ENCODE measurements at places on chromosomes 1 and 21.

- DNase-seq, result no peak
Observed at GRCh38 chr21:37788503-37788902, 127.8 kb downstream of the KCNJ6 start.

DNA sequence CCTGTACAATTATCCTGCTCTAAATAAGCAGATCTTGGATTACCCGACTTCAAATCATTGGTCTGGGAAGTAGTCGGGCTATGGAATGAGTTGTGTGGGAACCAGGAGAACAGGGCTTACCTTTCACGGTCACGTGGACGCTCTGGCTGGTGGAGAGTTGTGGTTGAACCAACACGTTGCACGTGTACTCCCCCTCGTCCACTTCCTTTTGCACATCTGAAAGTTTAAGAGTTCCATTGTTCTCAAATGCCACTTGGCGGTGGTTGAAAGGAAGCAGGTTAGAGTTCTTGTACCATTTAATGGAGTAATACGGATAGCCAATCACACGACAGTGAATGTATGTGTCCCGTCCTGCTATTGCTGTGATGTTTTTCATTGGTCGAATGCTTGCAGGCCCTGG is 470.7 kb downstream of the PCP4 start:
- no peak for DNase-seq

DNA sequence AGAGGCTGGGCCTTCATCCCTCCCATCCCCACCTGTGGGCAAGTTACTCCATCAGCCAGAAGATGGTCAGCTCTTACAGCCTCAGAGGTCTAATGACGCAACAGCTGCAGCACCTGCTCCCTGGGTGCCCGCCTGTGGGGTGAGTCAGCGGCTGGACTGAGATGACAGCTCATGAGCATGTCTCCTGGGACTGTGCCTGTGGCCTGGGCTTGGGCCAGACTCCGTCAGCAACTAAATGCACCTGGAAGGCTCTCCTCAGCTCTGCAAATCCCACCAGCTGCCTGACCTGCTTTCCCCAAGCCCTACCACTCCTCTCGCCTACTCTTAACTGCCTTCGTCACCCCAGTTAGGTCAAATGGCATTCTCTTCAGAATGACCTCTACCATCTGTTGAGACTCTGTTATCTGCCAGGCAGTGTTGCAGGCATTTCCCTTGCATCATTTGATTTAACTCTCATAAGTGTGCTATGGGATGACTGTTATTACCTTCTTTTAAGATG is 47.7 kb downstream of the ETS2 start:
- no peak for DNase-seq

- peak; percentile 11 for DNase-seq
Observed at GRCh38 chr1:229027622-229028182, 243.2 kb upstream of the RAB4A start.

GRCh38 chr1:160032165-160032820 is 503 bp upstream of the PIGM start:
- no peak for DNase-seq

DNA sequence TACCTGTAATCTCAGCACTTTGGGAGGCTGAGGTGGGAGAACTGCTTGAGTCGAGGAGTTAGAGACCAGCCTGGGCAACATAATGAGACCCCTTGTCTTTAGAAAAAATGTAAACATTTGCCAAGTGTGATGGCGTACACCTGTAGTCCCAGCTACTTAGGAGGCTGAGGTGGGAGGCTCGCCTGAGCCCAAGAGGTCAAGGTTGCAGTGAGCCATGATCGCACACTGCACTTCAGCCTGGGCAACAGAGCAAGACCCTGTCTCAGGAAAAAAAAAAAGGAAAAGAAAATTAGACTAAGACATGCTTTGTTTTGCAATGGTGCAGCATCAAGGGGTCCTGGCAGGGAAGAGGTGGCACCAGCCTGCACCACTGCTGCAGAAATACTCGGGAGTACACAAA is 16.8 kb upstream of the GPR157 start:
- DNase-seq, result no peak

DNA sequence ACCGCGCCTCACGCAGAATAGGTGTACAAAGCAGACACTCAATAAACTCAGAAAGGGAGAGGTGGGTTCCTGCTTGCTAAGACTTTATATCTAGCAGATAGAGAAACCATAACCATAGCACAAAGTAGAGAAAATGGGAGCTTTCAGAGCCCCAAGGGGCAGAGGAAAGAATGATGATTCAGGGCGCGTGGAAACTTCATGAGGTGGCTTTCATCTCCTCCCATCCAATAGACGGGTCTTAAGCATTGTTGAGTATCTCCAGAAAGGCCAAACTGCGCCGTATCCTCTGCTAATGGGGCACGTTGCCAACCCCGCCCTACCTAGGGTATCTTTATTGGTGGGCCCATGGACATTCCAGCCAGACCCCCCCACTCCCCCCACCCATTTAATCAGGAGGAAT is 778 bp upstream of the MIXL1 start:
- no peak for DNase-seq

GRCh38 chr1:62335656-62336055 is 16.4 kb upstream of the KANK4 start:
- no peak for DNase-seq

- DNase-seq, result peak; percentile 67
Observed at GRCh38 chr1:155091071-155092051, 12.7 kb downstream of the EFNA3 start.

DNA sequence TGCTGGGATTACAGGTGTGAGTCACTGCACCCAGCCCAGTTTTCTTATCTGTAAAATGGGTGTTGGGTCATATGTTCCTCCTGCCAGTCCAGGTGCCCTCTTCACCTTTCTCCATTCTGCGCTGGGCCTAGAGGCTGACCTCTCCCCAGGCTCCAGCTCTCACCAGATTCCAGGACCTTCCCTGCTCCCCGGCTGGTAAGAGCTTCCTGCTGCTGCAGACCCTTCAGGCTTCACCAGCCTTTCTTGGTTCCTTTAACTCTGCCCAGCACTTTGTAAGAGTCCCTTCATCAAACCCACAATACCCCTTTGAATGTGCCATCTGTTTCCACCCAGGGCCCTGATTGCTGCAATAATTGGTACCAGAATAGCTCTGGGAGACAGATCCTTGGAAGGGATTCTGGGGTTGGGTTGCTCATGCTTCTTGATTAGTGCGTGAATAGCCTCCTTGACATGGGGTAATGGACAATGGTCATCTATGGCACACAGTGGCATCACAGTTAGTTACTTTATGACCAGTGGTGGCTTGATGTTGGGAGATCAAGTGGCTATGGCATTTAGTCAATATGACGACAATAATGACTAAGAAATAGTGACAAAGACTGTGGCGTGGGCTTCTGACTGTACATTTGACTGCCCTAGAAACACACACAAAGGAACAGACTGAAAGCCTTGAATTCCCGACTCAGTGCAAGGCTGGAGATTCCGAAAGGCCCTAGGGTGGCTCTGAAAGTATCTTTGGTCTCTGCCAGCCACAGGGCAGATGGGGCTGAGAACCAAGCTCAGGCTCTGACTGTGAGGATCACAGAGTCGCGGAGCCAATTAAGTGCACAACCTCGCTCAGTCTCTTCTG is 67.3 kb downstream of the SLC9A1 start:
- no peak for DNase-seq

DNA sequence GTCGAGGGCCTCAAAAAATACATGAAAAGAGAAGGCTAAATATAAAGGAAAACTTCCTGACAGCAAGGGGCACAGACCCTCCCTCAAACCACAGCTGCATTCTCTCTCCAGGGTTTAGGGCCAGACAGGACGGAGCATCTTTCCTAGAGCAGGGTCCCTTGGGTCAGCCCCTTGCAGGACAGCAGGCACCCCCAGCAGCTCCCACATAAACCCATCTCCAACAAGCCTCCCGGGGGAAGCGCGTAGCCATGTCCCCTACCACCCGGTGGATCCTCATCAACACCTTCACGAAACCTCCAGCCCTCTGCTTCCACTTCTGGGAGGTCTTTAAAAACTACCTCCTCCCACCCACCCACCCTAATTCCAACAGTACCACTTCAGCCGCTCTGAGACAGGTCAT is 59.5 kb downstream of the CD46 start:
- no peak for DNase-seq

- DNase-seq, result no peak
Observed at GRCh38 chr1:110218739-110219138, 8.6 kb downstream of the KCNC4 start.

- DNase-seq, result no peak
Observed at GRCh38 chr1:158021721-158022120, 28.3 kb downstream of the KIRREL1 start.

DNA sequence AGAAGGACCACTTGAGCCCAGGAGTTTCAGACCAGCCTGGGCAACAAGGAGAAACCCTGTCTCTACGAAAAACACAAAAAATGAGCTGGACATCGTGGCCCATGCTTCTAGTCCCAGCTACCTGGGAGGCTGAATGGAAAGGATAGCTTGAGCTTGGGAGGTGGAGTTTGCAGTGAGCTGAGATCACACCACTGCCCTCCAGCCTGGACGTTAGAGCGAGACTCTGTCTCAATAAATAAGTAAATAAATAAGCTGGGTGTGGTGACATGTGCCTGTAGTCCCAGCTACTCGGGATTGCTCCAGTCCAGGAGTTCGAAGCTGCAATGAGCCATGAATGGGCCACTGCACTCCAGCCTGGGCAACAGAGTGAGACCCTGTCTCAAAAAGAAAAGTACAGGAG is 3.6 kb downstream of the AKR1A1 start:
- DNase-seq, result no peak

GRCh38 chr1:45493116-45493697 is 2.2 kb upstream of the TESK2 start:
- peak; percentile 16 for DNase-seq

DNA sequence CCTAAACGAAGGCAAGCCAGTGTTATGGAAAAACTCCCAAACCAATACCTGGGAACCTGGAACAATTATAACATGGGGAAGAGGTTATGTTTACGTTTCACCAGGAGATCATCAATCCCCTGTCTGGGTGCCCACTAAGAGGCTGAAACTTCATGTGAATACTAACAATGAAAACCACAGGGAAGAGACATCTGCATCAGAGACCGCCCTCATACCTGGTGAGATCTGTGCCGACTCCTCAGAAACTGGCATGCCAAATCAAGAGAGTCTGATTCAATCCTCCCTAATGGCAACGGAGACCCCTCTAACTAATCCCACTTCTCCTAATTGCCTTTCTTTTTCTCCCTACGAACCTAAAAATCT is 163.2 kb downstream of the IER5 start:
- no peak for DNase-seq

GRCh38 chr1:215600258-215600792 is 33.2 kb downstream of the KCTD3 start:
- no peak for DNase-seq

DNA sequence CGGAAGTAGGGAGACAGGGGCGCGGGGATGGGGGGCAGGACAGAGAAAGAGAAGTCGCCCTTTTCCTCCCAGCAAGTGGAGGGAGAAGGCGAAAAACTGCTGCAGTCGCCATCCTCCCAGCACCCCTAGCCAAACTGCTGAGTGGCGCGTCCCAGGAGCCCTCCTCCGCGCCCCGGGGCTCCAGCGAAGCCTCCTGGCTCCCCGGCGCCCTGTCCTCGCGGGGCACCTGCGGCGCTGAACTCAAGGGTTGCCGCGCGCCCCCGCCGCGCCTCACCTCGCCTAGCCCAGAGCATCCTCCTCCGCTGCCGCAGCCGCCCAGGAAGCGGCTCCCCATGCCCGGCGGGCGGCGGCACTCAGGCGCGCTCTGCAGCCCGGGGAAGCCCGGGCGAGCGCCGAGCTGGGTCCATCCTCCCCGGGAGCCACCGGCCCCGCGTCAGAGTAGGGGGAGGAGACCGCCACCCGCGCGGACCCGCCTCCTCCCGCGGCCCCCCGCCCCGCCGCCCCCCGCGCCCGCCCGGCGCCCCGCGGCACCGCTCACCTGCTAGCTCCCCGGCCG is at the start of gene DAB1:
DAB1 (minus strand) TSS at position 405 of the 556 bp plus-strand sequence. CDS start 133,030 bp downstream, outside the sequence.
- DNase-seq, result no peak

- DNase-seq, result no peak
Observed at GRCh38 chr1:56077206-56077605, 502.2 kb downstream of the PLPP3 start.

GRCh38 chr1:77824079-77824478 is 44.6 kb downstream of the MIGA1 start:
- no peak for DNase-seq

- no peak for DNase-seq
Observed at GRCh38 chr1:93874025-93874651, 4.9 kb downstream of the DNTTIP2 start.

DNA sequence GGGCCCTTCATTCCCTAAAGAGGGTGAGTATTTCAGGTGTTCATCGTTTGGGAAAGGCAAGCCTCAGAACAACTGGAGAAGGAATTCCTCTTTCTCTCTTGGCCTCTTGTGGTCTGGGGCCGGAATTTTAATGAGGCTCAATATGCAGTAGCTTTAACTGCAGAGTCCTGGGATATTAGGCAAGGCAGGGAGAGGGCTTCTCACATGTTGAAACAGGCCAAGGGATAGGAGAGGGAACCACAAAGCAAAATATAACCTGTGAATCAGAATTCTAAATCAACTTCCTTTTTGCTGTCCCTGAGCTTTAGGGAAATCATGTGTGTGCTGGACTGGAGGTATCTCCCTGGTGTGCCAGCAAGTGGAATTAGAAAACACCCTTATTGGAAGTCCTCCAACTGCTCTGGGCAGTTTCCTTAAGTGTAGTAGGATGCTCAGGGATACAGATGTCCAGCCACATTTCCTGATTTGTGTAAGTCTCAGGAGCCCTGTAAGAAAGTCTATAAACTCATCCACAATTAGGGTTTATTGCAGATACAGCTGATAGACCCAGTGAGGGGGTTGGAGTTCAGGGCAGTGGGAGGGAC is 215.8 kb upstream of the ZRANB2 start:
- no peak for DNase-seq

DNA sequence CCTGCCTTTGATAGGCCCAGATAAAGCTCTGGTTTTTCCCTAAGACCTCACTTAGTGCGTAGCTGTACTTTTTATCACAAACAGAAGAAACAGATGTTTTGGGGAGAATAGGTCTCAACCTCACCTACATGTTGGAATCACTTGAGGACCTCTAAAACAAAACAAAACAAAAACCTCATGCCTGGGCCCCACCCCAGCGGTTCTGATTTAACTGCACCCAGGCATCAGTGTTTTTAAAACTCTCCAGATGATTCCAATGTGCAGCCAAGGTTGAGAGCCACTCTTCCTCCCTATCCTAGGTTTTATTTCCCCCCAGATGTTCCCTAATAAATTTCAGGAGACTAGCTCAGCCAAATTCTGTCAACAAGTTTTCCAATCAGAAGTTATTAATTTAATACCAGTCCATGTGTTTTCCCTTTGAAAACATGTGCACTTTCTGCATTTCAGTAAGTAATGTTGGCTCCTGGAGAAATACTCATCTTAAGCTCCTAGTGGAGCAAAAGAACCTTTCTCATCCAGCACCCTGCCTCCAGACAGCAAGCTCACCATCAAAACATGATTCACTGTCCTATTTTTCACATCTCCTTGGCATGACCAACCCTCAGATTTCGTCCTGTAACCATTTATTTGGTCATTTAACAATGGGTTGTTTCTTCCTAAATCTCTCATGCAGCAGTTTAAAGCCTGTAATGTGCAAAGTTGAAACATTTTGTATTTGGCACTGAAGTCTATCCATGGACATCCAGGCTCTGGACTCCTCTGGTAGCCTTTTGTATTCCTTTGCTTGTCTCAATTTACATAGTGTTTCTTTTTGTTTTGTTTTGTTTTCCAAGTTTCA is 27.5 kb downstream of the LRRC8C start:
- no peak for DNase-seq

- no peak for DNase-seq
Observed at GRCh38 chr1:30964706-30965105, 56.1 kb upstream of the SDC3 start.

GRCh38 chr1:110438893-110439292 is 12.1 kb upstream of the PROK1 start:
- DNase-seq, result no peak
